Activated naive CD4-positive, alpha-beta T cell (primary cell): ENCODE measurements at places on chromosomes 7 and 10.

DNA sequence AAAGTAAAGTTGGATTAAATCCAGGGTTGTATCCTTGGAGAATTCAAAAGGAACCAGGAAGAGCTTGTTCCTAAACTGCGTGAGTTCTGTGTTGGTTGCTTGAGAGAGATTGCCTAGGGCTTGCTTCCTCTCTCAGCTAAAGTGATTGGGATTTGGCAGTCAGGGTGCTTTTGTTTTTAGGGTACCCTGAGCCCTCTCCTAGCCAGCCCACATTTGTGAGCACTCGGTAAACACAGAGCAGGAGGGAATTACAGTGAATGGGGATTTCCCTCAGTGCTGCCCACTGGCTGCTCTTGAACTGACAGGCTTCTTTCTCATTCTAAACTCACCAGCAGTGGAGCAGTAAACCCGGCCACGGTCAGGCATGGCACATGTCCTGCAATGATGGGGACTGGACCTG lies 146.9 kb downstream of the TPST1 start:
- no peak for DNase-seq

- no peak for DNase-seq
Measured at GRCh38 chr10:68074031-68074774, 880 bp downstream of the HERC4 start.

DNA sequence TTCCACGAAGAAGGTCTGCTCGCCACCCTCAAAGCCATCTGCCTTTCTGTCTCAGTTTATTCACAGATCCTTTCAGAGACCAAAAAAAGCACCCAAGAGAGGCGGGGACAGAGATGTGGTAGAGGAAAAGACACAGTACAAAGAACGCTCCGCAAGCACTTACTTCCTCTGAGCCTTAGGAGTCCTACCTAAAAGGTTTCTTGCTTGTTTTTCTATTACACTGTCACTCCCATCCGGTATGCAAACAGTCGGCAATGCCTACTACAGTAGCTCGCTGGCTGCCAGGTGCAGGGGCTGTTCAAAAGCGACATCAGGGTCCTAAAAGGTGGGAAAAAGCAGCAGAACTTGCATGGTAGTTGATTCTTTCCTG lies 816 bp downstream of the TECPR1 start:
- DNase-seq, result no peak

- no peak for DNase-seq
Measured at GRCh38 chr10:94443549-94443948, 41.2 kb downstream of the TBC1D12 start.

GRCh38 chr7:47847207-47847606 lies 101.1 kb downstream of the PKD1L1 start:
- no peak for DNase-seq

DNA sequence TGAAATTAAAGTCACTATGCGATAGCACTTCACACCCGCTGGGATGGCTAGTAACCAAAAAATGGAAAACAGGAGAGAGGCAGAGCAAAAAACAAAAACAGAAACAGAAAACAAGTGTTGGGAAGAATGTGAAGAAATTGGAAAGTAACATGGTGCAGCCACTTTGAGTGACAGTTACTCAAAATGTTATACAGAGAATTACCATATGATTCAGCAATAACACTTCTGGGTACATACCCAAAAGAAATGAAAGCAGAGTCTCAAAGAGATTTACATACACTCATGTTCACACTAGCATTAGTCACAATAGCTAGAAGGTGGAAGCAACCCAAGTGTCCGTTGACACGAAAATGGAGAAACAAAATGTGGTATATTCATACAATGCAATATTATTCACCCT lies 88.6 kb upstream of the KCNIP2 start:
- no peak for DNase-seq

GRCh38 chr7:89232-90019 lies 102.9 kb upstream of the FAM20C start:
- no peak for DNase-seq

DNA sequence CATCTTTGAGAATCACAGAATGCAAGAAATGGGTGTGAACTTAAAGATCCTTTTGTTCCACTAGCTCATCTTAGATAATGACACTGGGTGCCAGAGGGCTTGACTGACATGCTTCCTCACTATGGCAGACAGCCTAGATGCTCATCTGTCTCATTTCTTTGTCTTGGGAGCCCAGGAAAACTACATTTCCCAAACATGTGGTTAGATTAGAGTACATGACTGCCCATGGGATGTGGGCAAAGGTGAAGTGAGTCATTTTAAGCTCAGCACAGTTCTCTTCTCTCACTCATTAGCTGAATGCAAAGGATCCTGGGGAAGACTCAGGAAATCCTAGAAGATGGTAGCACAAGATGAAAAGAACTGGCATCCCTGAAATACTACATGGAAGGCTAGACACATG lies 32.5 kb upstream of the TBX20 start:
- no peak for DNase-seq

DNA sequence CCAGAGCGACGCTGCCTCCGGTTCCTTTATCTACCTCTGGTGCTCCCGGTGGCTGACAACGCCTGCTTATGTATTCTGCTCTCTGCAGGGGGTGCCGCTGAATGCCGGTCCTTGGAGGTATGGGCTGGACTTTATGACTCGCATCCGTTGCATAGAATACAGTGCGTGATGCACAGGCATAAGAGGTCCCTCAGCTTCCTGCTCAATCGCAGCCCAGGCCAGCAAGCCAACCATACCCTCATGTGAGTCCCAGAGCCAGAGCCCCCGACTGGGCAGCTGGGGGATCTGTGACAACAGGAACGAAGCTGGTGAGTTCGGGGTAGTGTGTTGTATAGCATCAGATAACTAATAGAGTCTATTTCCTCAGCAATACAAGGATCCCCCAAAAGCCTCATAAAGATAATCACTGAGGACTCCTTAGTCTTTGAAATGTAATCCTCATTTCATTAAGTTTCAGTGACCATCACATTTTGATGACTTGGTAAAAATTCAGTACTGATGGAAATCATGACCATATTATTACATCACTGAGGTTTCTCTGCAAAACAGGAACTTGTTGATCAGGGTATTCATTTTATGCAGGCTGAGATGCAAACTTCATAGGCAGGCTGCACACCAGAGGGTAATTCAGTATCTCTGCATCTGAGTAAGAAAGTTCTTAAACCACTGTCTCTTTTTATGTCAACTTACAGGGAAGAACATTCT lies 607.8 kb downstream of the PTPRN2 start:
- no peak for DNase-seq

- DNase-seq, result no peak
Measured at GRCh38 chr10:92822060-92822634, 26.2 kb upstream of the EXOC6 start.

- DNase-seq, result no peak
Measured at GRCh38 chr7:140036224-140036962, 26.4 kb downstream of the PARP12 start.

- DNase-seq, result no peak
Measured at GRCh38 chr7:141952461-141952860, 5.7 kb upstream of the CLEC5A start.

GRCh38 chr7:113796557-113796956 lies 122.3 kb downstream of the PPP1R3A start:
- DNase-seq, result no peak

- no peak for DNase-seq
Measured at GRCh38 chr7:142181211-142181610, 69.7 kb downstream of the MGAM2 start.

- no peak for DNase-seq
Measured at GRCh38 chr10:7389346-7389745, 21.5 kb downstream of the SFMBT2 start.

GRCh38 chr7:135943134-135943879 lies 33.9 kb downstream of the MTPN start:
- DNase-seq, result no peak

GRCh38 chr7:128939075-128939860 lies 1.5 kb downstream of the IRF5 start:
- DNase-seq, result no peak

DNA sequence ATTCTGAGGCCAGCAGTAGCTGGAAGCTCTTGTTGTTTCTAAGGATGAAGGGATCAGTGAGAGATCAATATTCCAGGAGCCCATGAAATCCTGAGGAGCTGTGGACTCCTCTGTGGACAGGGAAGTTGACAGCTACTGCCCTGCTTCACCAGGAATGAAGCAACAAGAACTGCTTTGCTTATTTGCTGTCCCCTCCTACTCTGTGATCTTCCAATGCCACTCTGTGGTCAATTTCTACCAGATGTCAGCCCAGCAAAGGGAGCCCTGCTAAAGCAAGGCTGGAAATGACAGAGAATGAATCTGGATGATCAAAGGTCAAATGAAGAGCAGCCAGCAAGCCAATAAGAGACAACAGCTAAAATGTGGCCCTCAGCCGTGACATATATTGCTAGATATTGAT lies 227.5 kb upstream of the CHRM2 start:
- DNase-seq, result no peak

- DNase-seq, result no peak
Measured at GRCh38 chr10:103635580-103635979, 142.1 kb downstream of the NEURL1 start.

DNA sequence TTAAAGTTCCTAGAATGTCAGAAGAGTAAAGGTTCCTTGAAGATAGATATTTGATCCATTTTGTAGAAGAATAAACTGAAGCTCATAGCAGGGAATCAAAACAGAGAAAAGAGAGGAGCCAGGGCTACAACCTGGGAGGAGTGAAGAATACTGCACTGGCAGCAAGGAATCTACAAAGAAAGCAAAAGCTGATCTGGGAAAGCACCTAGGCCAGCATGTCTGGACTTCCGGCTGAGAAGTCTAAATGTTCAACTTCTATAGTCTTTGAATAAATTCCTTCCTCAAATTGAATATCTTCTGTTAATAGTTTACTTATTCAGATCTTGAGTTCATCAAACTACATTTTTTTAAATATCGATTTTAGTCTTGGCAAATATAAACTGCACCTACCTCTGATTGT lies 78.2 kb downstream of the VPS41 start:
- no peak for DNase-seq

DNA sequence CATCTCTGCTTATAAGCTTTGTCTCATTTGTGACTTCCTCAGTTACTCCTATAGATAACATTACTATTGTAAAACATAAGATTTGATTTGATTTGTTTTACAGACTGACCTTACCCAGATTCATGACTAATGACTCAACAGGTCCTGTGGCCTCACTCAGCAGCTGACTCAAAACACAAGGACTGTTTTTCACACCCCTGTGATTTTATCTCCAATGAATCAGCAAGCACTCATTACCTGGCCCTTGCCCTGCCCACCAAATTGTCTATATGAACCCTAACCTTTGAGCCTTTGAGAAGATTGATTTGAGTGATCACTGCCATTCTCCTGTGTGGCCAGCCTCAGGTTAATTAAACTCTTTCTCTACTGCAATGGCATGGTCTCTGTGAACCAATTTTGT lies 1064.6 kb upstream of the LRRTM3 start:
- no peak for DNase-seq

- no peak for DNase-seq
Measured at GRCh38 chr10:58666024-58666423, 153.4 kb downstream of the BICC1 start.

DNA sequence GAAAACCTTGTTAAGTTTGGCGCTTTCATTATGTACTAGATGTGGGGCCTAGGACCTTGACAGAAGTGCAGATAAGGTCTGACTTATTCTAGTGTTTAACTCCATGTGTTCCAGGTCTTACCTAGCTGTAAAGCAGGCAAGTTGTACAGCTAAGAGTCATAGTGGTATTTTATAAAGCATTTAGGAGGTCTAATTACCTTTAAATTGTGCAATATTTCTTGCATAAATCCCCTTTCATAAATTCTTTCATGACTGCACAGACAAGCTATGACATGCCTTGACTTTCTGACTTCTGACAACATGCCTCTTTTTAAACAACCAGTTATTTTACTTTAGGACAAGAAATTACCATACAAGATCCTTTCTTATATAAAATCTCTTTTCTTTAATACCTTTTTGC lies 151.6 kb upstream of the VSTM2A start:
- DNase-seq, result no peak

GRCh38 chr7:30523466-30523865 lies 18.8 kb upstream of the GGCT start:
- DNase-seq, result no peak

- DNase-seq, result no peak
Measured at GRCh38 chr10:75972491-75973276, 541.3 kb downstream of the LRMDA start.

DNA sequence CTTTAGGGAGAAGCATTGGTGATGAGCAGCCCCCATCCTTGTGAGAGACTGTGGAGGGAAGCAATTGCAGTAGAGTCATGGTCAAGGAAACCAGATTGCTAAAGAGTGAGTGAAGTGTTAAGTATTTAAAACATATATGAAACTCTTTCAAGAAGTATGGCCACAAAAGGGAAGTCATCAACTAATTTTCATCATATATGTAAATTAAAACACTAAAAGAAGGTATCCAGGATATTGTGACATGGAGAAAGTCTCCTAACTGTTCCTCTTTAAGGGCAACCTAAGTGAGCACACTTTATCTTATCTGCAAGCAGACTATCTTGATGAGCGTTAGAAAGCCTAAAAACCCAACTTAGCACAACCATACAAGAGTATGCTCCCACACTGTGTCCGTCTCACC lies 69.7 kb downstream of the CD36 start:
- no peak for DNase-seq

DNA sequence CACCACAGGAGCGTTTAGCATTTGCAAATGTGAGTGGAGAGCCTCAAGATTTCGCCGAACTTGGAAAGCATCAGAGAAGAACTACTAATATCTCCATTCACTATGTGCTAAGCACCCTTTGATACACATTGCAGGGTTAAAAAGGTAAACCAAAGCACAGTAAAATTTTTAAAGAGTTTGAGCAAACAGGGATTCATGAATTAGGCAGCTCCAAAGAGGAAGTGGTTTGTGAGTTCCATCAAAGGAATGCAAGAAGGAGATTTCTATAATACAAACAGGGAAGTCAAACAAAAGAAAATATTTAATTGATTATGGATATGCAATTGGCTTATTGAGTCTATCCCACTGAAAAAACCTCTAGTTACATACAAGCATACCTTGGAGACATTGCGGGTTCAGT lies 81.1 kb upstream of the TMEM72 start:
- DNase-seq, result no peak

DNA sequence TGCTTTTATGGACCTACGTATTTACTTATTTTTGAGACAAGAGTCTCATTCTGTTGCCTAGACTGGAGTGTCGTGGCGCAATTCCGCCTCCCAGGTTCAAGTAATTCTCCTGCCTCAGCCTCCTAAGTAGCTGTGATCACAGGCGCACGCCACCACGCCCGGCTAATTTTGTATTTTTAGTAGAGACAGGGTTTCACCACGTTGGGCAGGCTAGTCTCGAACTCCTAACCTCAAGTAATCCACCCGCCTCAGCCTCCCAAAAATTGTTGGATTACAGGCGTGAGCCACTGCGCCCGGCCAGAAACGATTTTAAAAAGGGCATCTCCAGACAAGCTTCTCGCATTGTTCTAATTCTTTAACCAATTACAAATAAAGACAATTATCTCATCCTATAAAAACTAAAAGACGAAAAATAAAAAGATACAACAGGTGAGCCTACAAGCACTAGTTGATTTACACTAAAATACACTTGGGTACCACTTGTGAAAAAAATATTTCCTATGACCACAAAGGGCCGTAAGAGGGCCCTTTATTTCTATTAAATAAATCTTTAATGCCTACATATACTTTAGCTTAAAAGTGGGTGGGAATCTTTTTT lies 2.4 kb downstream of the TRA2A start:
- no peak for DNase-seq
